T follicular helper cell (primary cell): ENCODE measurements at places on chromosomes 13 and 19.

- DNase-seq: no peak
Measured at GRCh38 chr19:20078581-20079031, 806 bp downstream of the ZNF90 start.

- no peak for DNase-seq
Measured at GRCh38 chr13:31605076-31605860, 134.1 kb upstream of the RXFP2 start.

DNA sequence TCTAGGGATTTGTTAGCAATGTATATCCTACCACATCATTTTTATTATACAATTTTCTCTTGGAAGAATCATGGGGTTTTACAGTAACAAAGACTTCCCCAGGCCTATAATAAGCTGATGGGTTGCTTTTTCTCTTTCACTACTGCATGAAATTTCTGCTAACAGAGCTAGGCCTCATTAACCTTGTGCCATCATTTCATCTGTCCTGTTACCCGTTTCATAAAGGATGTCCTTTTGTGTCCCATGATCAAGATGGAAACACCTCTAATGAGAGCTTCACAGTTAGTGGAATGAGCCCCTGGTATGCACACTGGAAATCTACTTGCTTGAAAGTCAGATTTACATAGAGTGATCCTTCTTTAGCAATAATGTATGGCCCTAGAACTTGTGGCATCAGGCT is 138.7 kb downstream of the RXFP2 start:
- DNase-seq: no peak

DNA sequence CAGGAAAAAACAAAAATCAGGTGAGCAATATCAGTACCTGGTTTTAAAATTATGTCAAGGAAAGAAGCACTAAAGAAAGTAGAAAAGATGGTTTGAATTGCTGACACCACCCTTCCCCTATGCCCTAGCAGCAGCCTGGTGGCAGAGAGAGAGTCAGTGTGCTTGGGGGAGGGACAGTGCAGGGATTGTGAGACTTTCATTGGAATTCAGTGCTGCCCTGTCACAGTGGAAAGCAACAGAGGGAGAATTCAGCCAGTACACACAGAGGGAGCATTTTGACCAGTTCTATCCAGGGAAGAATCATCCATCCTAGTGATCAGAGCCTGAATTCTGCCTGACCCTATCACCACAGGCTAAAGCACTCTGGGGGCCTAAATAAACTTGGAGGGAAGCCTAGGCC is 222.4 kb upstream of the PCDH17 start:
- no peak for DNase-seq

- DNase-seq: no peak
Measured at GRCh38 chr13:110233181-110233950, 73.6 kb downstream of the COL4A1 start.

- DNase-seq: no peak
Measured at GRCh38 chr13:79810669-79811068, 329.7 kb downstream of the NDFIP2 start.

- DNase-seq: no peak
Measured at GRCh38 chr19:4817467-4818277, 13.8 kb downstream of the TICAM1 start.

DNA sequence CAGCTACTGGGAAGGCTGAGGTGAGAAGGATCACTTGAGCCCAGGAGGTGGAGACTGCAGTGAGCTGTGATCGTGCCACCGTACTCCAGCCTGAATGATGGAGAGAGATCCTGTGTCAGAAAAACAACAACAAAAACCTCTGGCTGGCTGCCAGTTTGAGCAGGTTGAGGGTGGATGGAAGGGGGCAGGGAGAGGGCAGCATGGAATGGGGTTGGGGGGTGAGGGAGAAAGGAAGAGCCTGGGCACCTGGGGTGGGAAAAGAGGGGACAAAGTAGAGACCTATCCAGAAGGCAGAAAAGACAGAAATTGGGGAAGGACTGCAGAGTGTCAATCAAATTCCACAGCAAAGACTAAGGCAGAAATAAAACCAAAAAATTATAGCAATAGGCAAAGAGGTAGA is 4.7 kb downstream of the SLC1A5 start:
- DNase-seq: no peak

GRCh38 chr19:50258918-50259372 is 55.5 kb downstream of the MYH14 start:
- DNase-seq: no peak

DNA sequence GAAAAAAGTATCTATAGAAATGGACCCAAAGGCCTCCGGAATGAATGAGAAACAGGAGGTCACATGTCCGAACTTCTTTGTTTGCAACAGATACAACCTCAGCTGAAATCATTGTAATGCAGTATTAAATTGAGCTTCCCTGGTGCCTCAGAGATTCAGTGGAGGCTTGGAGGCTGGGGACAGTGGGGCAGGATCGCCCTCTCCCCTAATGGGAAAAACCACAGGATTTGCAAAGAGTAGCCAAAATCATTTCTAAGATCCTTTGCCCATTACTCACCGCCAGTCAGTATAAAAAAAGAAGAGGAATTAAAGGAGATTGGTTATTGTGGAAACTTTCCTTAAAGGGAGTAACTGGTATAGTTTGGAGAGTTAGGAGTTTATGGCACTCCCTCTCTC is 30.4 kb upstream of the IRS2 start:
- DNase-seq: no peak

- DNase-seq: no peak
Measured at GRCh38 chr13:112825875-112826274, 136.0 kb downstream of the ATP11A start.

GRCh38 chr19:12047868-12048267 is 4.9 kb downstream of the ZNF878 start:
- no peak for DNase-seq

GRCh38 chr13:97005625-97006262 is 11.5 kb upstream of the OXGR1 start:
- no peak for DNase-seq

DNA sequence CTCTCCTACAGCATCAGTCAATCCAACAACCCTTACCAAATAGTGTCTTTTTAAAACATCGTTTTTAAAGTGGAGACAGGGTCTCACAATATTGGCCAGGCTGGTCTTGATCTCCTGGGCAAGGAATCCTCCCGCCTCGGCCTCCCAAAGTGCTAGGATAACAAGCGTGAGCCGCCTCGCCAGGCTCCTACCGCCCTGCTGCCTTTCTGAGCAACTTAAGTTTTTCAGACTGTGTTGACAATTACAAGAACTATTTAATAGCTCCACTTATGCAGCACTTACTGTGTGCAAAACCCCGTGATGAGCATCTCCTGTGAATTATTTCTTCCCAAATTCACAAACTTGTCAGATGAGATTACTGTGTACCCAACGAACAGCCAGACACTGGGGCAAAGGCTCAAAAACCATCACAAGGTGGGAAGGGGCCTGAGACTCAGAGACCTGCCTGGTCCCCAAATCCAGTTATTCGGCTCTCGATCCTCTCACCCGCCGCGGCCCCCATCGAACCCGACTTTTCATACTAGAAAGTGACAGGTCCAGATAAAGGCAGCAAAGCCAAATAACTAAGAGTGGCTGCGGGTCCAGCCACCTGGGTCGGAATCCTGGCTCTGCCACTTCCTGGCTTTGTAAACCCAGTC is 581 bp downstream of the RPL18 start:
- no peak for DNase-seq

DNA sequence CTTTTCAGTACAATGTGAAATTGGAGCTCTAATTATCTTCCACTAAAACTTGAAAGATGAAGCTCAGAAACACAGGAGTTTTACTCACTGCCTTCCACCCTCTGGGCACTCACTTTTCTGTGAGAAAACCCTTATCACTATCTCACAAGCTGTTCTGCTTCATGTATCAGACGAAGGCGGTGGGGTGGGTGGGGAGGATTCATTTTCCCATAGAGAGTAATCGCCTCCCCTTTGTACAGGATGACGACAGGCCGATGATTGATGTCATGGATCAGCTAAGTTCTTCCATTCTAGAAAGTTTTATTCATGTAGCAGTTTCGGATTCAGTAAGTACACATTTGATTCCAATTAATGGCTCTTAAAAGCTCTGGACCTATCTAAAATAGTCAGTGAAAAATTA is 139.9 kb downstream of the ZAR1L start:
- no peak for DNase-seq

DNA sequence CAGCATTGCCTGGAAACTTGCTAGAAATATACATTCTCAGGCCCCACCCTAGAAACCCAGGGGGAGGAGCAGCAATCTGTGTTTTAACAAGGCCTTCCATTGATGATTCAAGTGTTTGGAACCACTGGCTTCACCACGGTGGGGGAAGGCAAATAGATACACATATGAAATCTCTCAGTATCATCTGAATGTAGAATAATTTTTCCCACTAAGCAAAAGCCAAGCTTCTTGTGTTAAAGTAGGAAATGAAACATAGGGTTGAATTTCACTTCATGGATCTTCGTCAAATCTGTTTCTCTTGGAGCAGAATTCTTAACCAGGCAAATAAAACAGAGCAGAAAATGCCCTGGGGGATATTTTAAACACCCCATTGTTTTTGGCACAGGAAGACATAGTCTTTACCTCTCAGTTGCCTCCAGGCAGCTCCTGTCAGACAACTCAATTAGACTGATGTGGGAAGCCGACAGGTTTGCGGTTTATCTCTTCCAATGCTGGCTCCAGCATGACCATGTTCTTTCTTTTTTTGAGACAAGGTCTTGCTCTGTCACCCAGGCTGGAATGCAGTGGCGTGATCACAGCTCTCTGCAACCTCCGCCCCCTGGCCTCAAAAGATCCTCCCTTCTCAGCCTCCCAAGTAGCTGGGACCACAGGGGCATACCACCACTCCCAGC is 213.0 kb downstream of the FOXO1 start:
- no peak for DNase-seq

DNA sequence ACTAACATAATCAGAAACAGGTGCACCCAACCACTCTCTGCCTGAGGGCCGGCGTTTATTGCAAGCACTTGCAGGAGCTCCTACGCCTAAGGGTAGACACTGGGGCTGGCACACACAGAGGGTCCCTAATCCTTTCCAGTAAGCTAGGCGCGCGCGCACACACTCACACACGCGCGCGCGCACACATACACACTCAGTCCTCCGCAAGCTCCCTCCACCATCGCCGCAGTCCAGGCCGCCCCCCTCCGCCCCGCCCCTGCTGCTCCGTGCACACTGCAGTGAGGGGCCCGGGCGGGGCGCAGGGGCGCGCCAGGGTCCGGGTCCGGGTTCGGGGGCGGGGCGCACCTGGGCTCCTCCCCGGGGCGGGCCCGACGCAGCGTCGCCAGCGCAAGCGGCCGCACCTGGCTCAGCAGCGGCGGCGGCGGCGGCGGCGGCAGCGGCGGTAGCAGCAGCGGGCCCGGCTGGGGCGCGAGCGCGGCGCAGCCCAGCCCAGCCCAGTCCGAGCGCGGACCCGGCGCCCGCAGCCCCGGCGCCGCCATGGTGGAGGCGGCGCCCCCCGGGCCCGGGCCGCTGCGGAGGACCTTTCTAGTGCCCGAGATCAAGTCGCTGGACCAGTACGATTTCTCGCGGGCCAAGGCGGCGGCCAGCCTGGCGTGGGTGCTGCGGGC is at the start of gene CAMSAP3:
Gene CAMSAP3, plus strand, starts transcription at position 398 of the 668 bp plus-strand sequence. Its CDS starts 140 bp downstream, at position 538.
- DNase-seq: no peak

- DNase-seq: peak; percentile 44
Measured at GRCh38 chr19:27793128-27793643, 1419.8 kb downstream of the UQCRFS1 start.

GRCh38 chr13:79502859-79503468 is 22.0 kb downstream of the NDFIP2 start:
- DNase-seq: no peak

GRCh38 chr13:110302997-110303396 is 4.0 kb downstream of the COL4A1 start:
- DNase-seq: no peak

DNA sequence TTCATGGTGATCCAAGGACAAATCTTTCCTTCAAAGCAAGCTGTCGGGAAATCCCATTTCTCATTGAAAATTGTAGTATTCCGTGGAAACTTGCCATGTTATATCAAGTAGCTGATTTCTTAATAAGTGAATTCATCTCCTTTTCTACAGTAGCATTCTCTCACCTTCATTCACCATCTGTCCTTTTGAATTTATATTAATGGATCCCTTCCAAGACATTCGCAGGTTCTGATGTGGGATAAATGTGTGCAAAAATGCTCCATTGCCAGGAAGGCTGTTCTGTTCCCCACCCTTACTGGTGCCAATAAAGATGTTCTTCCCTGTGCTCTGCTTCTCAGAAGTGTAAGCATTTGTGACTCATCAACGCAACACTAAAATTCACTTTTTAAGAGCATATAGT is 36.2 kb downstream of the AMER2 start:
- no peak for DNase-seq

- DNase-seq: no peak
Measured at GRCh38 chr19:49056101-49056901, 1.2 kb downstream of the CGB7 start.

GRCh38 chr13:27830010-27830409 is 37.7 kb downstream of the GSX1 start:
- peak; percentile 26 for DNase-seq

DNA sequence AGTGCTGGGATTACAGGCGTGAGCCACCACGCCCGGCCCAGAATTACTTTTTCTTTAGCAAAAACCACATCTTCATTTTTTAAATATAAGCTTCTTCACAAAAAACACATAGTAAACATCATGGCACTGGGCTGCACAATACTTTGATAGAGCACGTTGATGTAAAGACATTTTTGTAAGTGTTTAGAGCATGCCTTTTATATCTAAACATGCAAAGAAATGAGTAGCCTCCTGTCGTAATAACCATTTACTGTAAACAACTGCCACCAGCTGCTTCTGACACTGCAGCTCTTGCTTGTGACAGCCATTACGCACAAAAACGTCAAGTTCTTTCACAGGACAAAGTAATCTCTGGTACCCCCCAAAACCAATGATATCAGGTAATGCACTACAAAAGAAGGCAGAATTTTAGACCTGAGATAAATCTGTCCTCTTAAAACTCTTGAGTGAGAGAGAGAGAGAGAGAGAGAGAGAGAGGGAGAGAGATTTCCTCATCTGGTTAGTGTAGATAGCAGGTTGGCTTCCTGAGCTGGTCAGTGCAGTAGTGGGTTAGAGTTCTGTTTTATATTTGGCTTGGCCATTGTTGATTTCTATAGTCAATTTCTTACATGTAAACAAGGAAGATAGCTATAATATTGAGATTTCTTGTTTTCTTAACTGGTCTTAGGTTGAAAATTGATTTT is 6.7 kb upstream of the ZNF548 start:
- no peak for DNase-seq

DNA sequence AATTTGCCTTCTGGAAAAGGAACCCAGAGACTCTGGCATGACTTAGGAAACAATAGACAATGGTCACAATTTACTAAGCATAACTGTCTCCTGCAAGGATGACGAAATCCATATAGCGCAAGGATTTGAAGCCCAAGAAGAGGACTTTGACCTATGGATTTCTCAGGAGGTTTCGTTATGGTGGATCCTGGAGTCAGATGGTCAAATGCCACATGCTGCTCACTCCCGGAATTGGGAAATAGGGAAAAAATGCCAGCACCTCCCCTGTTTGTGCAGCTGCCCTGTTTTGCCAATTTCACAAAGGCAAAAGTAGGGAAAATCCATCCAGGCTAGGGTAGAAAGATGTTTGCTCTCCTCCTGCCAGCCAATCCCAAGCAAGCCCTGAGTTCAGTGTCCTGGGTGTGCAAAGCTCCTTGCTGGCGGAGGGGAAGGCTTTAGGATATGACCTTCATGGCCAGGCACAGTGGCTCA is 23.4 kb downstream of the RDH8 start:
- DNase-seq: no peak
